Stimulated activated CD8-positive, alpha-beta memory T cell treated with anti-CD3 and anti-CD28 coated beads, Interleukin-7, amount 100 ng/mL, for 24 hours (primary cell): ENCODE measurements at places on chromosomes 4 and X.

DNA sequence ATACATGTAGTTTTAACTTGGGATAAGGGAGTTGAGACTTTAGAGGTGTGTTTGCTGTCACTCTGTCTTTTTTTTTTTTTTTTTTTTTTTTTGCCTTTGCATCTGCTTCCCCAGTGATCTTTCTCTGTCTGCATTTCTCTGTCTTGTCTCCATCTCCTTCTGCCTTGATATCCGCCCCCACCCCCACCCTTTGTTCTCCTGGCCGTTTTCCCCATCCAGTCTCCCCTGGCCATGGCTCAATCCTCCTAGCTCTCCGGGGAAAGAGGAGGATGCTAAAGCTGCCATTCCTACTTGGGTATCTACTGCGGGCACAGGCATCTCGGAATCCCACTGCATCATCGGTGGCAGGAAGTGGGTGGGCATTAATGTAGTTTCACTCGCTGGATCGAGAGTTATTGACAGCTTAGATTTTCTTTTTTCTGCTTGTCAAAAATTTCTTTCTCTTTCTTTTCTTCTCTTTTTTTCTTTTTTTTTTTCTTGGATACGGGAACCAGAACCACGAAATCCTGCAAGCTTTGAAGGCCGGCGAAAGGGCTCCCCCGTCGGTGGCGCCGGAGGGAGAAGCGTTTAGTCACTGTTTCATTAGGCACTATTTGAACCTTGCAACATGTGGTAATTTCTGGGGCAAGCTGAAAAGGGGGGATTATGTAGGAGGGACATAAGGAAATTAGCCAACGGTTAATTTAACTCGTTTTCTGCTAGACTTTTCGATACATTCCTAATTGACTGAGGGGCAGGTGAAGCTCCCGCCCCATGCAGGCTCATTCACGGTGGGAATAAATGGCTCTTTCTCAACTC, 8.2 kb downstream of the GSX2 start:
- no peak for DNase-seq

GRCh38 chr4:14345356-14345775, 656.9 kb upstream of the CPEB2 start:
- DNase-seq: no peak

- no peak for DNase-seq
Observed at GRCh38 chrX:154025230-154025629, 5.5 kb upstream of the IRAK1 start.

GRCh38 chr4:36322921-36323354, 41.5 kb downstream of the DTHD1 start:
- no peak for DNase-seq

- no peak for DNase-seq
Observed at GRCh38 chr4:155339588-155339987, 37.2 kb downstream of the MAP9 start.

DNA sequence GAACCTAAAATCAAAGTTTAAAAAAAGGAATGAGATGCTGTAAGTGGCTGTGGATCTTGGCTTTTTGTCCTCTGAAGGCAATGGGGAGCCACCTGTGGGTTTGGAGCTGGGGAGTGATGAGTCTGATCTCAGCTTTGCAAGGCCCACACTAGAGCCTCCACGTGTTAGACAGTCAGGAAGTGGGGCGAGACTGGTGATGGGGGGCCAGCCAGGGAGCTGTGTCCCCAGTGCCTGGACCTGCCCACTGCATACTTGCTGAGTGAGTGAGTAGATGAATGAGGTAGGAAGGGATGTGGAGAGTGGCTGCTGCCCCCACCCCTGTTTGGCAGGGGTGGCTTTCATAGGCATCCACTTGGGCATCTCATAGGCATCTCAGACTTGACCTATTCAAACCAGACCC, 84.0 kb downstream of the NHSL2 start:
- no peak for DNase-seq

- no peak for DNase-seq
Observed at GRCh38 chr4:40963897-40964478, 214.2 kb downstream of the NSUN7 start.

GRCh38 chrX:119622356-119623232, 16.4 kb upstream of the NKRF start:
- DNase-seq: no peak

DNA sequence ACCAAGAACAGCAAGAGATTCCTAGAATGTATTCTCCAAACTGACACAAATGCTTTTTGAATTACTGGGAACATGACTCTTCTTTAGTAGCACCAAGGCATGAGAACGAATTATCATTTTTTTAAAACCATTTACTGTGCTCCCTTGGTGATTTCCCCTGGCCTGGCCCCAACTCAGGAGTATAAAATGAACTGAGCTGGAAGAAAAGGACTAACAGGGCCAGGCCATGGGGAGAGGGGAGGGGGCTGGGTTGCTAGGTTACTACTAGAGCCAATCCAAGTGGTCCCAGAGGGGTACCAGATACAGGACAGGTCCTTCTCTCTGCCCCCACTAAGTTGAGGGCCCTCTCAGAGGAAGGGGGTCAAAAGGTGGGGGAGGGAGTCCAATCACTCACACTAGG, 23.1 kb downstream of the SASH3 start:
- DNase-seq: no peak

GRCh38 chr4:1683261-1683735, 815 bp downstream of the FAM53A start:
- DNase-seq: no peak

GRCh38 chr4:73707918-73708577, 32.3 kb upstream of the CXCL8 start:
- no peak for DNase-seq

DNA sequence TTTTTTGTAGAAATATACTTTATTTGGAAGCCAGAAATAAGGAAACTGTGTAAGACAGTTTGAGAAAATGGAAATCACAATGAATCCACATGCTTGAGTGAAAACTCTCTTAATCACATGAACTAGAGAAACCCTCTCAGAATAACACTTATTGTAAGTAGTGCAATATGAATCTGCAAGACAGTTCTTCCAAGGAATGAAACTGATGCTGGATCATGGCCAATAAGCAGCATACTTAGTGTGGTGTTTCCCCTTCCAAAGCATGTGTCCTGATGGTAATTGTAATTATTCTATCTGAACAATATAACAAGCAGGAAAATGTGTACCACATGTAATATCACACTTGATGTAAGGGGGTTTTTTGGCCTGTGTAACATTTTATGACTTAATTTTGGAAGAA, 1870.5 kb upstream of the TENM3 start:
- no peak for DNase-seq

DNA sequence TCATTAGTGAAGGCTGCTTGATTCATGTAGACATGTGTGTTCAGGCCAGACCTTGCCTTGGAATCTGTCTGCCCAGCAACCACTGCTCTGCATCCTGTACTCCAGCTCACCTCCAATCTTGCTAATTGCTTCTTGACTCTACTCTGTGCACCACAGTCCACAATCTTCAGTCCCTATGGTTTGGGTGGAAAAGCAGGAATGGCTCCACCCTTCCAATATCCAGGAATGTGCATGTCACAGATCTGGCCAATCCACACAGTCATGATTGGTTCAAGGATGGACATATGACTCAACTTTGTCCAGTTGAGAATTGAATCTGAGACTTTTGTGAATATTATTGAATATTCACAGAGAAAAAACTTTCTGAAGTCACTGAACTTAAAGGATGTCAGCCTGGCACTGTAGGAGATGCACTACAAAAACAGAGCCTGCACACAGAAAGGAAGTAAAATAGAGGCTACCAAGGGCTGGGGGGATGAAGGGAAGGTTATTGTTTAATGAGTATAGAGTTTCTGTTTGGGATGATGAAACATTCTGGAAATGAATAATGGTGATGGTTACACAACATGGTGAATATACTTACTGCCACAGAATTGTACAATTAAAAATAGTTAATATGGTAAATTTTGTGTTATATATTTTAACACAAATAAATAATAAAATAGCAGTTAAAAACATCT, 161.3 kb upstream of the USP38 start:
- no peak for DNase-seq

DNA sequence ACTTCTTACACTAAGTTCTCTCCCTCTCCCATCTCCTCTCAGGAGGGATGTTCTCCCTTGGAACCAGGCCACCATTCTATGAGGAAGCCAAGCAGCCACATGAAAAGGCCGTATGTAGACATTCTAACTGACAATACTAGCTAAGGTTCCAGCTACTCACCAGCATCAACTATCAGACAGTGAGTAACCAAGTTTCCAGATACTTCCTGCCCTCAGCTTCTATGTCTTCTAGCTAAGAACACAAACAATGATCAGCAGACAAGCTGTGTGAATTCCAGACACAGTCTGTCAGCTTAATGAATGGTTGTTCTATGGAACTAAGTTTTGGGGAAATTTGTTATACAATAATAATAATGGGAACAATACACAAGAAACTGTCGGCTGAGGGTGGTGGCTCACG, 50.8 kb downstream of the SMIM14 start:
- no peak for DNase-seq

DNA sequence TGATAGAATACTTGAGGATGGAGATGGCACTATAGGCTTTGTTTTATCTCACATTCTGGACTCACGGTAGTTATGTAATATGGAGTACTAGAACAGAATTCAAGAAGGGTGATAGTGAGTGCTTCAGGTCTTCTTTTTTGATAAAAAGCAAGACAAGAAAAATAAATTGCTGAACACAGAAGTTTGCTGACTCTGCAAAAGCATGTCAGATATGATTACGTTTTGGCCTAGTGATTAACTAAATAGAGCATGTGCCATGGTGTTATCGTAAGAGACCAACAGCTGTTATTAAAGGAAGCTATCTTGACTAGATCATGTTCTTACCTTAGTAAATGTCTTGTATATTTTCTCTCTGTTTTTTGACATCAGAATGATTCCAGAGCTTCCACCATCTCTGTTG, 436.9 kb upstream of the LCORL start:
- DNase-seq: no peak

DNA sequence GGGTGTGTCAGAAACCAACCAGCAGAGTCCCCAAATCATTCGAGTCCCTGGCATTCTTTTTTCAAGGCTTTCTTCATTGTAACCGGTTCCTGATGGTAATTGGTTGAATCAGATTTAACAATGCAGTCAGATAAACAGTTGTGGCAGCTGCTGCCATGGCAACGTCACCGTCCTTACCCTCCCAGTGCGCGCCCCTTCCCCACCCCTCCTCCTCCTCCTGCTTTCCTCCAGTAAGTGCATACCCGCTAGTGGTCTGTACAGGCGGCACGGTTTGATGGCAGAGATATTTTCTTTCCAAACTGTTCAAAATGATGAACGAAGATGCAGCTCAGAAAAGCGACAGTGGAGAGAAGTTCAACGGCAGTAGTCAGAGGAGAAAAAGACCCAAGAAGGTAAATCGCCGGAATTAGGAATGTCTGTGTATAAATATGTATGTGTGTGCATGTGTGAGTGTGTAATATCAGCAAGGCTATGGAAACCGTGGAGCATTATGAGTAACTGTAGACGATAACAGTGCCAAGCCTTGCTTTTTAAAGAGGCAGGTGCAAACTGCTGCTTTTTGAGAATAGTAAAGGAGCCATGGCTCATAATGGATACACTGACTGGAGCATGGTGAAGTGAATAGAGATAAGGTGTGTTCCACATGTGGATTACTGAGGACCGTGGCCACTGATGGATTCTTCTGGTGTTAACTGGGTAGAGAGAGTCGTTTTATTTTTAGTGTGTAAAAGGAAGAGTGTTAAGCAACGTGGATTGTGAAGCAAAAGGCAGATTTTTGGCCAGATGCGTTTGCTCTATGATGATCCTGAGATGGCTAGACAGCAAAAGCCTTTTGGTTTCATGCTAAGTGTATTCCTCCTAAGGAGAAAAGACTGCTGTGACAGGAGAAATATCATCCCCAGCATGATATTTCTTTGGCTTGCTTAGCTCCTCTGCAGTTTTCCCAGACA, at the start of gene ANK2:
ANK2 (plus strand) TSS at position 233 of the 950 bp plus-strand sequence; CDS start at position 309, 76 bp downstream.
- DNase-seq: no peak

DNA sequence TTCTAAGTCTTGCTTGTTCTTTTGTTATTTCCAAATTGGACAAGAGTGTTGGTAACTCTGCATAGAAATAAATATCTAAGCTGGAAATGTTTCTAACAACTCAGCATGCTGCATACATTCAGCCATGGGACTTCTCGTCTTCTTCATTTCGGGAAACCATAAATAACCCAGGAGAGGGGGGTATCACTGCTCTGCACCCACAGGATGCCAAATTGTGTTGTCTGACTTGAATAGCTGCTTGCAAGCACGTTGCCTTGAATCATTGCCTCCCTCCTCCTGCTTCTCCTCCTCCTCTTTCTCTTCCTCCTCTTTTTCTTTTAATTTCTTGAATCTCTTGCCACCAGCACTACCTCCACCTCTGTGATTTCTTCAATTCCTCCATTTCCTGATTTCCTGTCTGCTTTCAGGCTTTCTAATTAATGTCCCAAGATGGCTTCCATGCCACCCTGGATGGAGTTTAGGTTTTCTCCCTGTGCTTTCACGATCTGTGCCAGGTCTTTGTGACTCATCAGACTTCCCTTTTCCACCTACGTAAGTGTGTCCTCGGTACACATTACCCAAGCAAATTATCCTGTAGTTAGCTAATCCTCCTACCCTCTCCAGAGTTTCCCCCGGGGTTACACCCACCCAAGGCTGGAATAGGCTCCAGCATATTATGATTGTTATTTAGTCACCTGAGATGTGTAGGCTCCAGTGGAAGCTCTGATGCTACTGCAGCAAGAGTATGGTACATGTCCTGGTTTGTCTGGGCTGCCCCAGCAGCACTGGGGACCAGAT, 122.6 kb upstream of the VCX3B start:
- no peak for DNase-seq

DNA sequence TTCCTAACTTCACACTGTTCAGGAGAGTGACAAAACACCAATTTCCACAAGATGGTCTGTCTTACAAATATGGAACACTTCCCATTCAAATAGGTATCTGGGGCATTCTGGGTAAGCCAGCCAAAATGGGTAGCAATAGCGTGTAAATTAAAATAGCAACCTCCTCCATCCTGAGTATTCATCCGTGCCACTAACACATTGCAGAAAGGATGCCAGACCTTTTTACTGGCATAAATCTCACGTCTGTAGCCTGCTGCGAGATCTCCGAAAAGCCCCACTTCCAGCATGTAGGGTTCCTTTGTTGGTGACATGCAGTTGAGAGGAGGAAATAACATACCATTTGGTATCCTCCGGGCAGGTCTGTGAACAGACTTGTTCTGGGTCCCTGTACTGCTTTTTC, 52.7 kb upstream of the RAI2 start:
- DNase-seq: no peak

DNA sequence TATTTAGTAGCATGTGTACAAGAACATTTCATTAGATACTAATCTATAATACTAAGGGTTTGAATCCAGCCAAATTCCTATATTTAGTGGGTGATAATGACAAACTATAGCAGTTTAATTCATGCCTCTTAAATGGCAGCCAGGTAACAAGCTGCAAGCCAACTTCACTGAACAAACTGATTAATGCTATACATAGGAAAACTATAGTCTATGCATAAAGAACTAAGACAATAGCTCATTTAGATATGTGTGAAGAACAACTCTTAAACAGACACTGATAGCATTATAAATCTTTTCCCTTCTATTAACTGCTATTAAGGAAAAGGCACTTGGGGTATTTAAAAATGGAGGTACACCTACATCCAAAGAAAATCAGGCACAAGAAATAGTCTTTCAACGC, 19.1 kb downstream of the ACSL1 start:
- no peak for DNase-seq
